Retinal pigment epithelial cell (primary cell): ENCODE measurements at places on chromosomes 3 and 15.

GRCh38 chr3:15810702-15811101, 12.9 kb upstream of the ANKRD28 start:
- no peak for DNase-seq

- no peak for DNase-seq
These were observed 92.5 kb upstream of the MBNL1 start for GRCh38 chr3:152176241-152176640.

DNA sequence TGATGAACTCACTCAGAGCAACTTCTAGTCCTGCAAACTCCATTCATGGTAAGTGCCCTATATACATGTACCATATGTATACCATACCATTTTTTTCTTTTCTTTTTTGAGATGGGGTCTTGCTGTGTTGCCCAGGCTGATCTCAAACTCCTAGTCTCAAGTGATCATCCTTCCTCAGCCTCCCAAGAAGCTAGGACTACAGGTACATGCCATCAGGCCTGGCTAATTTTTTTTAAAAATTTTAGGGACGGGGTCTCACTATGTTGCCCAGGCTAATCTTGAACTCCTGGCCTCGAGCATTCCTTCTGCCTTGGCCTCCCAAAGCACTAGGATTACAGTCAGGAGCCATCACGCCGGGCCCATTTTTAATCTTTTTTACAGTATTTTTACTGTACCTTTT, 67.3 kb upstream of the MFGE8 start:
- DNase-seq = no peak

DNA sequence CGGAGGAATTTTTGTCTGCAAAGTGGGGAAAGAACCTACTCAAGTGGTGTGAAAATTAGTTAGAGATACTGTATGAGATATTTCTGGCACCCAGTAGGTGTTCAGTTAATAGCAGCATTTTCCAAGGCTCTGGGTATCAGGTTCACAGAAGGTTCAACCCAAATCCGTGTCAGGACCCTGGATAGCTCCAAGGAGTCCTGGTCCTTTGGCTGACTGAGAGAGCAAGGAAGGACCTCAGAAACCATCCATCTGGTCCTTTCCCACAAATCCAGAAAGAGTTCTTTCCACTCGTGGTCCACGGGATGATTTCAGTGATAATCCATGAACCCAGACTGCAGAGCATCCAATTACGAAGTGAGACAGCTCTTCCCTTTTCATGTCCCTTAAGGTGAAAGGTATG, 51.4 kb downstream of the SLC6A11 start:
- DNase-seq = no peak

GRCh38 chr15:36529296-36530011, 50.0 kb upstream of the CDIN1 start:
- no peak for DNase-seq

GRCh38 chr15:71011503-71012155, 103.6 kb upstream of the THSD4 start:
- no peak for DNase-seq

GRCh38 chr3:177050501-177051237, 146.6 kb downstream of the TBL1XR1 start:
- no peak for DNase-seq

GRCh38 chr3:175479800-175480199, 620.7 kb downstream of the NAALADL2 start:
- DNase-seq = no peak

GRCh38 chr15:34810443-34811129, 15.2 kb upstream of the ACTC1 start:
- peak; percentile 95 for DNase-seq

DNA sequence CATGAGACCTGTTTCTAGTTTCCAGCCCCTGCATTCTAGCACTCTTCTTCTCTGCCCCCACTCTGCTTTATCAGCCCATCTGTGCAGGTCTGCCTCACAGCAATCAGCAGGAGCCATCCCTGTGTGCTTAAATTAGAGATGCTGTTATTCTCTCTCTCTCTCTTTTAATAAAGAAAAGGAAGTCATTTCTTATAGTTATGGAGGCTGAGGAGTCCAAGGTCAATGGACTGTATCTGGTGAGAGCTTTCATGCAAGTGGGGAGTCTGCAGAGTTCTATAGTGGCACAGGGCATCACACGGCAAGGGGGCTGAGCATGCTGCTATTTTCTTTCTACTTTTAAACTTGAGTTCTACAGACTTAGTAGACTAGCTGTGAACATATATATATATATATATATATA, 4.5 kb upstream of the ST6GAL1 start:
- DNase-seq = no peak

DNA sequence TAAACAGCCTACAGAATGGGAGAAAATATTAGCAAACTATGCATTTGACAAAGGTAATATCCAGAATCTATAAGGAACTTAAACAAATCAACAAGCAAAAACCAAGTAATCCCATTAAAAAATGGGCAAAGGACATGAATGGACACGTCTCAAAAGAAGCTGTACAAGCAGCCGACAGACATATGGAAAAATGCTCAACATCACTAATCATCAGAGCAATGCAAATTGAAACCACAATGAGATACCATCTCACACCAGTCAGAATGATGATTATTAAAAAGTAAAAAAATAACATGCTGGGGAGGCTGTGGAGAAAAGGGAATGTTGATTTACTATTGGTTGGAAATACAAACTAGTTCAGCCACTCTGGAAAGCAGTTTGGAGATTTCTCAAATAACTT, 30.7 kb upstream of the PPM1L start:
- no peak for DNase-seq

GRCh38 chr15:90883526-90883975, 753 bp upstream of the FES start:
- no peak for DNase-seq

DNA sequence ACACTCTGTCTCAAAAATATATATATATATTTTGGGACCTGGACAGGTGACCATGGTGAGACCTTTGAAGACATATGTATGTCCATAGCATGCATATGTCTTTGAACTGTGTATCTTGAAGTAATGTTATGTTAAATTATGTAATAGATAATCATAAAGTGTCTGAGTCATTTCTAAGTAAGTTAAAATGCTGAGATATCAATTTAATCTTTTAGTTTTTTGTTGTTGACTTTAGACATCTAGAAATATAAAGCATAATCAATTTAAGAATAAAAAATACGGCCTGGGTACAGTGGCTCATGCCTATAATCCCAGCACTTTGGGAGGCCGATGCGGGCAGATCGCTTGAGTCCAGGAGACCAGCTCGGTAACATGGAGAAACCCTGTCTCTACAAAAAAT, 12.7 kb upstream of the SETD2 start:
- no peak for DNase-seq

DNA sequence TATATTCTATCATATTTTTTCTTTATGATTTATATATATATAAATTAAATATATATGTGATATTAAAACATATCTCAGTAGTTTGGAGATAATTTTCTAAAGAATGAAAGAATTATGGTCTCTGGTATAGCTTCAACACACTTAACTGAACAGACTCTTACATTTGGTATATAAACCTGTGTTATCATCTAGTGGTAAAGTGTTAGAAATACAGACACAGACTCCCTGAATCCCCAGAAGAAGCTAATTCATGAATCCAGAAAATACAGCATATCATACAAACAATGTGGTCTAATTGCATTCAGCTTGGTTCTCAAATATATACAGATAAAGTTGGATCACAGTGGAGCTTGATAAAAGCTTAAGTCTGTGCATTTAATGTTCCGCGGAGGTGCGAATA, 1100.4 kb downstream of the ROBO2 start:
- DNase-seq = no peak

GRCh38 chr3:187125319-187126031, 13.8 kb downstream of the RPL39L start:
- DNase-seq = no peak

- DNase-seq = no peak
These were observed 33.4 kb upstream of the ZNF609 start for GRCh38 chr15:64426845-64427465.

- DNase-seq = no peak
These were observed 29.8 kb upstream of the MUC13 start for GRCh38 chr3:124964387-124964786.

- no peak for DNase-seq
These were observed 908.1 kb downstream of the DIPK2A start for GRCh38 chr3:144879701-144880100.

- DNase-seq = no peak
These were observed 33.6 kb downstream of the ADAMTS17 start for GRCh38 chr15:100308213-100308600.

DNA sequence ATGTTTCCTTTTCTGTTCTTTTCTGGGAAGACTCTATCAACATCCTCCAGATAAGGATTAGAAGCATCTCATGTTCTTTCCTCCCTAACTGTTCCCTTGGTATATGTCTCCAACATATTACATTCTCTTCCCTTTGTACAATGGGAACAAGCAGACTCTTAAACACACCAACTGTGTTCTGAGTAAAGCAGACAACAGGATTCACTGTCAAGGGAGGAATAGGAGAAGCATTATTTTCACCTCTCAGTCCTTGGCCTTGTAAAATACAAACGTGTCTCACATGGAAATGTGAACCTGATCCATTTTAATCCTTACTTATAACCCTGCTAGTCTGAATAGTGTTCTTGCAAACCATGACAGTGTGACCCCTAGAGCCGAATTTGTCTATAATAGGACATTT, 19.6 kb downstream of the GYG1 start:
- DNase-seq = no peak

- DNase-seq = no peak
These were observed 84.7 kb downstream of the PPP2R3A start for GRCh38 chr3:136050250-136050649.

DNA sequence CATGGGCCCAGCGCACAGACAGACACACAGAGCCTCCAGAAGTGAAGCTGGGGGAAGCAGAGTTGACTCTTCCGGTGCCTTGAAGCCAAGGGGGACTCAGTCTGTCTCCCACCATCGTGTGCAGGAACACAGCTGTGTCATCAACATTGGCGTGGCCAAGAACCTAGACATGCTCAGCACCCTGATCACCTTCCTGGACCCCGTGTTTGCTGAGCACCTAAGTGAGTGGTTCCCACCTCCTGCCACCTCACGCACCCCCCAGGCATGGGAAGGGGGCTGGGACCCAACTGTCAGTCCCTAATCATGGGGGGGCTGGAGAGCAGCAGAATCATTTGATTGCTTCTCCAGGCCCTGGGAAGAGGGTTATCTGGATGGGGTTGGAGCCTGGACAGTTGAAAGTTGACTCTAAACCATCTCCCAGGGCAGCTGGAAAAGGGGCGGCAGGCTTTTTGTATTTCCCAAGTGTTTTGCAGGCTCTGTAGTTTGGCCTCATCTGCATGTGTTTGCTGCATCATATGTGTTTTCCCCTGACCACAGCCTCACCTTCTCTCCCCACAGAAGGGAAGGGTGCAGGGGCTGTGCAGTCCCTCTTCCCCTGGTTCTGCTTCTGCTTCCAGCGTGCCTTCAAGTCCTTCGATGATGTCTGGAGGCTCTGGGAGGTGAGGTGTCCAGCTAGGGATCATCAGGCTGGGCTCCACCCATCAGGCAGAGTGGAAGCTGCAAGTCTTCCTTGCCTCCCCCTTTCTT, 12.8 kb downstream of the TBC1D21 start:
- DNase-seq = no peak

DNA sequence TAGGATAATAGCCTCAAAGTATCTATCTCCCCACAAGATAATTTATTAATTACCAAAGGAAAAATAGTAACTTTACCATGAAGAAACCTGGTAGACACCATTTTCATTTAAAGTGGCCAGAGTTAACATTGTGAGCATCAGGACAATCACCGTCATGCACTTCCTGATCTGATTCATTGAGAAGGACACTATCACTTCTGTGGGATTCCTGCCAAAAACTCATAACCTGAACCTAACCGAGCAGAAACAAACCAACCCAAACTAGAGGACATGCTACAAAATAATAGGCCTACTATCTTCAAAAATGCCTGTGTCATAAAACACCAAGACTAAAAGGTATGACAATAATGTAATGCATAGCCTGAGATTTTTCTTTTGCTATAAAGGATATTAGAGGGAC, 39.0 kb downstream of the FSIP1 start:
- DNase-seq = no peak

GRCh38 chr15:68379058-68379758, 52.8 kb downstream of the ITGA11 start:
- DNase-seq = no peak

DNA sequence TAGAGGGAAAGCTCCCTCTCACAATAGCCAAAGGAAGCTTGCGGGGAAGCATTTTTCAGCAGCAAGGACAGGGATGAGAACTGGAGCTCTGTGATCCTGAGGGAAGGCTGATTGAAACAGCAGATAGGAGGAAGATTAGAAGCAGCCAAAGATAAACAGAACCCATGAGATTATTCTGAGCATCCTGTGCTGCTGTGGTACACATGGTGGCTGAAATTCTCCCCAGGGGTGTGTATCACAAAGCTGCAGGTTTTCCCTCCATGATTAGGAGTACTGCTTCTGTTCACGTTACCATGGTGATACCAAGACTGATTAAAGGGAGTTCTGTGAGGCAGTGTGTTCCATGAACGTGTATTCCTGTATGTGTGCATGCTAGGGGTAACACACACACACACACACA, 30.3 kb upstream of the PSMD6 start:
- DNase-seq = no peak

DNA sequence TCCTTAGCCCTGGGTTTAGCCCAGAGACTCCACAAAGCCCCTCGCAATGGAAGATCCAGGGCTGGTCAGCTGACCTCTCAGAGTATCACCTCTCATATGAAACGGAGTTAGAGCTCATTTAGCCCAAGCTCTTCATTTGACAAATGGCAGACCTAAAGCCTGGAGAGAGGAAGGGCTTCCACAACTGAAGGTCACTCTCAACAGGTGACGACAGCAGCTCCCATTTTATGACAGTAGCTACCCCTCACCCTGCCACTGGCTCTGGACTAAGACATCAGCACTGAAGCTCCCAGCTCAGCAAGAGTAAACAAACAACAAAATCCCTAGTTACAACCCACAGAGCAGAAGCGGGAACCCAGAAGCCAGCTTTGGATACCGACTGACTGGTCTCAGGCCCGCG, 33.7 kb downstream of the TLE3 start:
- no peak for DNase-seq

GRCh38 chr3:135229018-135229495, 434.0 kb downstream of the EPHB1 start:
- DNase-seq = peak; percentile 4

- no peak for DNase-seq
These were observed 45.8 kb upstream of the DYNC1LI1 start for GRCh38 chr3:32616267-32616962.

GRCh38 chr15:28133281-28133680, 34.2 kb upstream of the OCA2 start:
- no peak for DNase-seq

- no peak for DNase-seq
These were observed 12.6 kb upstream of the PDIA5 start for GRCh38 chr3:123054109-123054778.
